ENCODE measurements at places on chromosomes 7 and 10.

DNA sequence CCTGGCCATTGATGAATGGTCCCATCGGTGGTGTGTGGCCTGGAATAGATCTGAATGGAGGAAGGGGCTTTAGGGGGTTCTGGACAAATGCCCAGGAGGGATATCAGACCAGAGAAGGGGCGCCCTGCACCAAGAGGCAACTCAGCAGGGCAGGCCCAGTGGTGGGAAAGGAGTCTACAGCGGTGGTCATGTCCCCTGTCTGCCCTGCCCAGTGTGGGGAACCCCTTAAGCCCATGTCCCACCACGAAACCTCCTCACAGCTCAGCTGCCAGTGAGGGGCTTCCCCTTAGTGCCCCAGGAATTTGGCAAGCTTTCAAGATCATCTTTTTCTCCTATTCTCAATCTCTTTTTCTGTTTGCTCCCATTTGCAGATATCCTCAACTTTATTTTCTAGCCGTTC is 14.1 kb upstream of the CCSER2 start:
- no peak for DNase-seq

DNA sequence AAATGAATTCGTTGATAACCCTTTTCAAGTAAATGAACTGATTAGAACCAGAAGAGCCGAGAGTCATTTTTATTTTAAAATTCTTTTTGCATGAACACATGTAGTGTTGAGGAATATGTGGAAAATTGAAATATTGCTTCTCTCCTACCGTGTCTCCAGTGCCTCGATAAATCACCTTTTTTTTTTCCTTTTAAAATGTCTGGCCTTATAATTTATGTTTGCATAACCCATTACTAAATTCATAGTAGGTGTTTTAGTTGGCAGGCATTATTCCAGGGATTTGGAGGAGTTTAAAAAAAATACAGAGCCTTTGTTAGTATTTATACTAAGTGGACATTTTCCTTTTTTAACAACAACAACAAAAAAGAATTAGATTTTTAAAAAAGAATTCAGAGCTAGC is 115.6 kb downstream of the CUX1 start:
- DNase-seq, result no peak

- DNase-seq, result no peak
Observed at GRCh38 chr10:119470920-119471702, 71.4 kb downstream of the RGS10 start.

GRCh38 chr10:105280895-105281294 is 639.8 kb downstream of the SORCS3 start:
- DNase-seq, result no peak

DNA sequence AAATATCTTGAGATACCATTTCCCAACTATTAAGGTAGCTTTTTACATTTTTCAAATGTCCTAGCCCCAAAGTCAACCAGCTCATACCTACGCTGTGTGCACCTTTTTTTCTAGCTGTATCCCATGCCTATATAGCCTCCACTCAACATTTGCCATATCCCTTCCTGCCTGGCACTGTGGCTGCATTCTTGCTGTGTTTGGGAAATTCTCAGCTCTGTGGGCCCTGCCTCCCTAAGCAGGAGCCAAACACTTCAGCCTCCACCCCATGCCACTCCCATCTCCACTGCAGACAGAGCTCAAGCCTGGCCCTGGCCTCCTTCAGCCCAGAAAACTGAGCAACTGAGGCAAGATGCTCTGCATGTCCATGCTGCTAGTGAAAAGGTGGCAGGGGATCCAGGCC is 141.3 kb downstream of the RAB11FIP2 start:
- no peak for DNase-seq

DNA sequence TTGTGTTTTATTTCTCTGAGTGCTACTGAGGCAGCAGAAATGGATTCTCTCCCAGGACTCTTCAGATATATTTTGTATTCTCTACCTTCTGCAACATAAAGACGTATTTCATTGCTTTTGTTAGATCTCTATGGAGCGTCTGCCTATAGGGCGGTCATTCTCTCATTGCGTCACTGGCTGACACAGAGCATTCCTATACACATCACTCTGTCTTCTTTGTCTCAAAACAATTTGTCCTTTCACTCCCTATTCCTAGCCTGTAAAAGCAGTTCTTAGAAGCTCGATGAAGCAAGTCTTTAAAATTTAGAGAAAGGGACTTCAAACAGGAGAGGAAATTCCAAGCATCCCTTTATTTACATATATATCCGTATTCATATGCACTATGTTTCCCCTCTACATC is 120.6 kb downstream of the CPED1 start:
- DNase-seq, result no peak

GRCh38 chr7:45594745-45595535 is 20.8 kb downstream of the ADCY1 start:
- no peak for DNase-seq

- DNase-seq, result no peak
Observed at GRCh38 chr10:5442065-5442989, 30.0 kb downstream of the NET1 start.

- DNase-seq, result no peak
Observed at GRCh38 chr7:142808461-142808801, 37.7 kb downstream of the PRSS2 start.

DNA sequence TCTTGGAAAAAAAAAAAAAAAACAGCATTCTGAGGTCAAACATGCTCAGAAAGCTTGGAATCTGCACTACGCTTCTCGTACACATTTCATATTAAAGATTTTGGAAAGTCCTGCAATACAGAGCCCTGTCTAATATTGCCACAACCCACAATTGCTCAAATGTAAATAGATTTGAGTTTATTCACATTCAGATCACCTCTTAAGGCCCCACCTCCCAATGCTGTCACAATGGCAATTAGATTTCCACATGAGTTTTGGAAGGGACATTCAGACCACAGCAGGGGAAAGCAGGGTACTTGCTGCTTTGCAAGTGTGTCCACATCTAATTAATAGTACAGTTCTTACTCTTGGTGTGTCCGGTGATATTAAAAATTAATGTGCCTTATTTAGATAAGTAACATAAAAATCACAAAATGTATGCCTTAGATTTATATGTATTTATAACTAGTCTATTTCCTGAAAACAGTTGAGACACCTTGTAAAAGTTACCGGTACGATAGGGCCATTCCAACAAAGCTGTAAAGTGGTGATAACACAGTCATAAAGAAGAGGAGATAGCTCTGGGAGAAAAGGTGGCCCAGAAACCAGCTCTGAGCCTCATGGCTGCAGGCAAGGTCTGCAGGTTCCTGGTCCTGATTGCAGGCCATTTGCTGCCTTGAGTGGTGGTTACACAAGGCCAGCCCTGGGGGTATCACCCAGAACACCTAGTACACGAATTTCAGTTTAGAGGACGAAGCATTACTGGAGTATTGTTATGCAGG is 27.9 kb downstream of the EGFR start:
- no peak for DNase-seq

- DNase-seq, result no peak
Observed at GRCh38 chr10:47165711-47166404, 134.1 kb upstream of the GDF10 start.

DNA sequence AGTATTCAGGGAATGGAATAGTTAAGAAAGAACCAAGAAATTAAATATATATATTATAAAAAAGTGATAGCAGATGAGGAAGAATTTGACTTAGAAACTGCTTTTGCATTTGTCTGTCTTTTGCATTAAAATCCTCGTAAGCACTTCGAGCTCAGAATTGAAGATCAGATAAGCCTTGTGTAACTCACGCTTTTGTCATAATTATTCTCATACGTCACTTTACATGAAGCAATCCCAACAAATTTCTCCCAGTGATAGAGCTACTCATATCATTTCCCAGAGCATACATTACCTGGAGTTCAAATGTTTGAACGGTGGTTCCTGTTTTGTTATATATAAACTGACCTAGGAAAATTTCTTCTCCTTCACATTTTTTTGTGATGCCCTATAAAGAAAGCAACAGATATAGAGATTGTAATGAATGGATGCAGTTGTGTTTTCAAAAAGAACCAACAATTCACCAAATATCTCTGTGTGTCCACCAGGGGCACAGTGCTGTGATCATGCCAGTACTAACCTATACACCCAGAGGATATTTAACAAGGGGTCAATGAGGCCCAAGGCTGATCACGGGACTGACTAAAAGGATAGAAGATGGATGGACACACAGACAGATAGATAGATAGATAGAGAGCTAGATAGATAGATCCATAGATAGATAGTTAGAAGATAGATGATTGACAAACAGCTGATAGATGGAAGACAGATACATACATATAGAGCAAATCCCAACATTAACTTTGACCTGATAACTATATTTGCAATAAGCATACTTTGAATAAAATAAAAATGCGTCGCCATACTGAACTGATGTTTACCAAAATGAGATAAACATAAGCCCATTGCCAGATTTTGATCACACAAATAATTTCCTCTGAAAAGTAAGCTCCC is 9.3 kb upstream of the HUS1 start:
- DNase-seq, result no peak

GRCh38 chr7:71386152-71386785 is 254.3 kb downstream of the GALNT17 start:
- no peak for DNase-seq

- DNase-seq, result no peak
Observed at GRCh38 chr10:33722067-33722466, 387.6 kb upstream of the NRP1 start.
